Keratinocyte (primary cell): ENCODE measurements at places on chromosomes 5 and 9.

- DNase-seq = no peak
Observed at GRCh38 chr9:134691695-134692572, 50.3 kb downstream of the COL5A1 start.

DNA sequence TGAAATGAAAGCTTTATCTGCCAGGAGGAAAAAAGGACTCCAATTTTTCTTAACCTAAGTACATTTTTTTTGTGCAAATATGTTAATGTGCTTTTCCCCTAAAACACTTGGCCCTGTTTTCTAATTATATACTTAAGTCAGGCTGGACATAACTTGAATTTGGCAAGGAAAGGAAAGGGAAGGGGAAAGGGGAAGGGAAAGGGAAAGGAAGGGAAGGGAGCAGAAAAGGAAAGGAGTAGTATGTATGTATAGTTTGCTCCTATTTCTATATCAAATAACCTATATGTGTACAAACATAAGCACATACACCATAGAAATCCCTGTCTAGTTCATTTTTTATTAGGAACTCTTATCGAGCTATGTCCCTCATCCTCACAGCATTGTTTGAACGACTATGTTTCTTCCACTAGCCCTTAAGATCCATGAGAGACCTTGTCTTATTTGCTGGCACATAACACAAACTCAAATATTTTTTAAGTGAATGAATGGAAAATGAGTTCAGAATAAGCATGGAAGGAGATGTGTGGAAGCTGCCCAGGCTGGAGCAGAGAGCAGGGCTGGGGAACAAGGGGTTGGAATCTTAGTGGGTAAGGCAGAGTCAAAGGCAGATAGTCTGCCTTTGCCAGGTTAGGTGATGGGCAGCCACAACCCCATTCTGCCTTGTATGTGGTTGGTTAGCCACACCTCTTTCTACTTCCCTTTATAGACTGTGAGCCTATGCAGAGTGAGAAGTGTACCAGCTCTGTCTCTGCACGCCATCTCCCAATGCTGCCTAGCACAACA lies 70.0 kb downstream of the KLHL3 start:
- DNase-seq = no peak

GRCh38 chr9:20865347-20865746 lies 166.1 kb downstream of the HACD4 start:
- DNase-seq = no peak

GRCh38 chr5:156109317-156110023 lies 217.5 kb upstream of the SGCD start:
- no peak for DNase-seq

DNA sequence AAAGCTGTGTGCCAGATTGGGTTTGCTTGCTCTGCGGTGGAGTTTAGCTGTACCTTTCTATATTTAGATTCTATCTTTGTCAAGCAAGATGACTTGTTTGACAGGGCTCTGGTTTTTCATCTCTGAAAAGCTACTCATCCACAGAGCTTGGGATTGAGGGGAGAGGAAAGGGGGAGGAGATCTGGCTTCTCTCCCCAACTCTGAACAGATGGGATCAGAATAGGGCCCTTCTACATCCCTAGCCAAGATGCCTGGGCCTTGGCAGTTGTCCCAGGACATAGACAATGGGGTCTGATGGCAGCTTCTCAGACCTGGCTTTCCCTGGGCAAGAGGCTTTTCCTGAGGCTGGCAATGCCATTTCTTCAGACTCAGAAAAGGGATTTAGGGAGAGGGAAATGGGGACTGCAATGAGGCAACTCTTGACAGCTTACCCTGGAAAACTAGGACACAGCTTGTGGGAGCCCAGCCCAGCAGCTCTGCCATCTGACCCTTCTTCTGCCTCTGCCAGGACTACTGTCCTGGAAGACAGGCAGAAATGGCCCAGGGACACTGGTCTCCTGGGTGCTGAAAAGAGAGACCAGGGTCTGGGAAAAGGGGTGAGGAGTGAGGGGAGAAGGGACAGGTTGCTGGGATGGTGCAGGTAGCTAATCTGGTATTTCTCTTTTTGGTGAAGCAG lies 50.2 kb upstream of the ASTN2 start:
- no peak for DNase-seq

- DNase-seq = no peak
Observed at GRCh38 chr9:20394969-20395368, 227.3 kb downstream of the MLLT3 start.

GRCh38 chr5:1718669-1719068 lies 81.0 kb downstream of the MRPL36 start:
- no peak for DNase-seq

- no peak for DNase-seq
Observed at GRCh38 chr9:99419070-99419469, 197.0 kb downstream of the SEC61B start.

- no peak for DNase-seq
Observed at GRCh38 chr9:27365707-27366376, 68.9 kb upstream of the EQTN start.

DNA sequence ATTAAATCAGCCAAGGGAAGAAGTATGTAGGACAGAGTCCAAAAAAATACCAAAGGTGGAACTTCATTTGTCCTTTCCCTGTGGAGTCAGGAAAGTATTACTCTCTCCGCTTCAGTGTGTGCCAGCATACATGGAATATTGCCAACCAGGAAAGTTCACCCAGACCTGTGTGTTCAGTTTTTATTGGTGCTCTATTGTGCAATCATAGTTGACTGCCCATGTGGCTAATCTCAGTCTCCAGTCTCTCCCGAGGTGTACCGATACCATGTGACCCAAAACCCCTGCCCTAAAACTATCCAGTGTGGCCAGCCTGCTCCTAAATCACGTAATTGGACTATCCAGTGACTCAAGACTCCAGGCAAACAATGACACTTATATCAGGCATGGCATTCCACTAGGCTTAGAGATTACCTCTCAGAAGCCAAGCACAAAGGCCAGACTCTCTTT lies 38.8 kb downstream of the NFX1 start:
- peak; percentile 35 for DNase-seq

- DNase-seq = no peak
Observed at GRCh38 chr5:16483361-16483760, 17.8 kb upstream of the ZNF622 start.

GRCh38 chr9:9246726-9247125 lies 1366.1 kb downstream of the PTPRD start:
- no peak for DNase-seq

GRCh38 chr9:83978992-83979811 lies 813 bp downstream of the HNRNPK start:
- no peak for DNase-seq

GRCh38 chr9:105706156-105706555 lies 11.8 kb downstream of the TMEM38B start:
- DNase-seq = no peak

GRCh38 chr5:155605920-155606319 lies 592.4 kb downstream of the KIF4B start:
- no peak for DNase-seq

DNA sequence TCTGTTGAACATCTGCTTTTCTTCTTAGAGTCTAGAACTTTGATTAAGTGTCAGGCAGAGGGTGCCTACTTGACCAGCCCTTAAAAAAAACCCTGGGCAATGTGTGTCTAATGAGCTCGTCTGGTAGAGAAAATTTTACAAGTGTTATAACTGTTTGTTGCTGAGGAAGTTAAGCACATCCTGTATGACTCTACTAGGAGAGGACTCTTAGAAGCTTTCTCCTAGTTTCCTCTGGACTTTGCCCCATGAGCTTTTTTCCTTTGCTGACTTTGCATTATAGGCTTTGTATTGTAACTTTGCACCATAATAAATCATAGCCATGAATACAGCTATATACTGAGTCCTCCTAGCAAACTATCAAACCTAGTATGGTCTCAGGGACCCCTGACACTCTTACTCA lies 39.4 kb downstream of the GNG10 start:
- DNase-seq = no peak

DNA sequence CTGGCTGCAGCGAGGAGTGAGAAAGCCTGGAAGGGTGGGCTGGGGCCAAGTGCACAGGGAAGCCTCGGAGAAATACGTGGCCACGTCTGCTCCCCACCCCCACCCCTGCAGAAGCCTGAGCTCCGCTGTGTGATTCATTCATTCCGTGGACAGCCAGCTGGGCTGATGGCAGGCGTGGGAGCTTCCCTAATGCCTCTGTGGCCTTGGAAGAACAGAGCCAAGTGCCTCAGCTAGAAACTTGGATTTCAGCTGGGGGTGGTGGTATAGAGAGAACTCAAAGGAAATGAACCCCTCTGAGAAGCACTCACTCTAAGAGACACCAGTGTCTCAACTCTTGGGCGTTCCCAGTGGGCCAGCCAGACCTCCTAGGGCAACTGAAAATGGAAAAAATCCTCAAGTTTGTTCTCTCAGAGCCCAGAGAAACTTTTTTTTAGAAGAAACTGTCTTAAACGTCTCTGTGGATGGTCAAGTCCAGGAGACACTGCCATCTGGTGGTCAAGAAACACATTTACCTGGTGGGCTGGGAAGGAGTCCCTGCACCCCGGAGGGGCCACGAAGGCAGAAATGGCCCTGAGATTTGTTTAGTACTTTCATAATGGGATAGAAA lies 18.0 kb downstream of the ATOX1 start:
- DNase-seq = no peak

- DNase-seq = no peak
Observed at GRCh38 chr9:134476942-134477335, 150.7 kb downstream of the RXRA start.

- no peak for DNase-seq
Observed at GRCh38 chr5:84764227-84764626, 379.5 kb upstream of the EDIL3 start.

DNA sequence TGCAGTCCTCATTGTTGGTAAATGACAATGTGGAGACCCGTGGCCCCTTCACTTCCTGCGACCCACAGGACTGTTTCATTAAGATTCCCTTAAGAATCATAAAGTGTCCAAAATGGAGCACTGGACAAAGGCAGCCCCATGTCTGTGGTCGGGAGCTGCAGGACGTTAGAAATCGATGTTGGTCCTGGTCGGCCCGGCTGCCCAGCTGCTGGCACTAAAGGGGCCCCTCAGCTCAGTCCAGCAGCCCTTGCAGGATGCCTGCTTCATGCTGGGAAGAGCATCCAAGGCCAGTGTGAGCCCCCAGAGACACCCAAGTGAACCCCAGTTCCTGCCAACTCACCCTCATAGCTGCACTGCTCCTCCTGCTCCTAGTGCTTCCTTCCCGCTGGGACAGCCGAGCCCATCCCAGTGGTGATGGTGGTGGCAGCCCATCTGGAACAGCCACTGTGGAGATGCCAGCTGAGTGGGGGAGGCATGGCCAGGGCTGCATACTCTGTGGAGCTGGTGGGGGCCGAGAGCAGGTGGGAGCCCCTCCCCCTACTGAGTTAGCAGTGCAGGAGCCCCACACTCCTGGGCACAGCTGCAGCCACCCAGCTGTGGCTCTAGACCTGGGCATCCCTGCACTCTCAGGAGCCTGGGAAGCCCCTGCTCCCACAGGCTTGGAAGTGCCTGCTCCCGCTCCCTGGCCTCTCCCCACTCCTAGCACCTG lies 168.0 kb upstream of the IRX2 start:
- no peak for DNase-seq

GRCh38 chr9:84697509-84698114 lies 28.1 kb downstream of the NTRK2 start:
- DNase-seq = peak; percentile 17

- DNase-seq = no peak
Observed at GRCh38 chr5:177357146-177357458, 622 bp upstream of the RGS14 start.

DNA sequence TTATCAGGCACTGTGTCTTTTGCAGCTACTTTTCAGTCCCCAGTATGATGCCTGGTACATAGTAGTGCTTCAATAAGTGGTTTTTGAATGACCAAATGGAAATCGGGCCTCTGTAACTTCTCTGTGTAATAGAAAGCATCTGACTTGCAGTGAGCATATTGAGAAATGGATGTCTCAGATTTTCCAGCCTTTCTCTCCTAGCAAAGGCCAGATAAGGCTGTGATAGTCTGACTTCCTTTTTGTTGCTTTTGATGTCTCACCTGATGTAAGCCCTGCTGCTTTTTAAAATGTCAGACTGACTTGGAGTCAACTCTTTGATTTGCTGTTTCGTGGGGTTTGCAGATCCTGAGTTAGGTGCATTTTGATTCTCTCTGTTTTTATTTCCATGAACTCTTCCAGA lies 590.0 kb upstream of the ZNF608 start:
- DNase-seq = no peak

DNA sequence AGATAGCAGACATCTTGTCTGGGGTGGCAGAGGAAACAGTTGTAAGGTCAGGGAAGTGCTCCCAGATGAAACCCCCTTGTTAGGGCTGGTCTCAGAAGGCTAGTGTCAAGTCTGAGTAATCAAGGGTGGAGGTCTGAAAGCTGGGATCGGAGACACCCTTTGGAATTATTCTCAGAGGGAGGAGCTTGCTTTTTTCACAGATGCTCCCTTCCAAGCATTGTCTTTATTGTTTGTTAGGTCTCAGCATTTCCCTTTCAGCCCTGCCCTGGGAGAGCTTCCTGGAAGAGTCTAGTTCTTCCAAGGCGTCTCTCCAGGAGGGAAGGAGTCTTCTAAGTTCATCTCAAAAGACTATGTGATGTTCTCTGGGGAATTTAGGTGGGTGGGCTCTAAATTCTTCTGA lies 3.2 kb downstream of the TEK start:
- no peak for DNase-seq

GRCh38 chr9:19624519-19624918 lies 164.3 kb downstream of the SLC24A2 start:
- no peak for DNase-seq

DNA sequence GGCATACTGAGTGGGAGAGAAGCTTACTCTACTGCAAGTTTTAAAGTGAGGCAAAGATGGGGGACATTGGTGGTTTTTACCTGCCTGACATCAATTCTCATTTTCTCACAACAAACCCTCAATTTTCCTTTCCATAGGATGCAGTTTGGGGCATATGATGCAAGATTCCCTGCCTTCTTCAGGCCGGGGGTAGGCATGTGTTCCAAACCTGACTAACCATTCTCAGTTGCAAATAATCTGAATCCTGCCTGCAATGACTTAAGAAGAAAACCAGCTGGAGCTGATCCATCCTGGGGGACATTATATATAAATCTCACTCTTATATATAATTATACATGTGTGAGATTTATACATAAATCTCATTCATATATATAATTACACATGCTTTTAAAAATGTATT lies 223.6 kb upstream of the EFNA5 start:
- DNase-seq = no peak

GRCh38 chr9:113261917-113262671 lies 13.3 kb downstream of the CDC26 start:
- no peak for DNase-seq

DNA sequence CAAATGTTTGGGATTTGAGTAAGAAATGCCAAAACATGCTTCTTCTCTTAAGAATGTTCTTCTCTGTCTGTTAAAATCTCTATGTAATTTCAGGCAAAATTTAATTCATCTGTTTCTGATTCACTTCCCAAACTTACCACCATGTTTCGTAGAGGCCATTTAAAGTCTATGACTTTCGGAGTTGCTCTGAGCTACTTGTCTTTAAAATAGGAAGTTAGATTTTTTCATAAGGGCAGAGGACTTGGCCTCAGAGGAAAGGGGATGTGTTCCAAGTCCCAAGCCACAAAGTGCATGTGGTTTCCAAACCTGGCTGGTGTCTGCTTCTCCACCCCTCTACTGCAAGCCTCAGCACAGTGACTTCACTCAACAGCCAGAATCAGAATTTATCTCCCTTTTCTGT lies 111.3 kb upstream of the ADRA1B start:
- no peak for DNase-seq

- peak; percentile 80 for DNase-seq
Observed at GRCh38 chr5:151570058-151570457, 21.1 kb downstream of the FAT2 start.
